Muscle of back (tissue), 13 donors: ENCODE measurements at places on chromosomes 11 and 22.

- no peak for DNase-seq
Measured at GRCh38 chr11:129702410-129703398, 112.9 kb upstream of the TMEM45B start.

- no peak for DNase-seq
Measured at GRCh38 chr22:23239429-23239828, 59.1 kb downstream of the BCR start.

DNA sequence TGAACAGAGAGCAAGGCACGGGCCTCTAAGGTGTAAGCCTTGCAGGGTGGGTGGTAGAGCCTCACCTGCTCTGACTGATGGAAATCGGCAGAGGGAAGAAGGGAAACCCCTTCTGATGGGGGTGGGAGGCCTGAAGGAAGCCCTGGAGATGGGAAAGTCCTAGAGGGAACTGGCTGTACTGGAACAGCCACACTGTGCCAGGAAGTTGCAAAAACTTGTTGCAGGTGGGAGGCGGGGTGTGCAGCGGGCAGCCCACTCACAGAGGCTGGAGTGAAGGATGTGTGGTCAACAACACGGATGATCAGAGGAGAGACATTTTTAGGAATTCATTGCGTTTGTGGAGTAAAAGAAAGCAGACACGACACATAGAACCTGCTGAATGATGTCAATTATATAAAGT lies 91.3 kb downstream of the ZC3H12C start:
- DNase-seq, result no peak

DNA sequence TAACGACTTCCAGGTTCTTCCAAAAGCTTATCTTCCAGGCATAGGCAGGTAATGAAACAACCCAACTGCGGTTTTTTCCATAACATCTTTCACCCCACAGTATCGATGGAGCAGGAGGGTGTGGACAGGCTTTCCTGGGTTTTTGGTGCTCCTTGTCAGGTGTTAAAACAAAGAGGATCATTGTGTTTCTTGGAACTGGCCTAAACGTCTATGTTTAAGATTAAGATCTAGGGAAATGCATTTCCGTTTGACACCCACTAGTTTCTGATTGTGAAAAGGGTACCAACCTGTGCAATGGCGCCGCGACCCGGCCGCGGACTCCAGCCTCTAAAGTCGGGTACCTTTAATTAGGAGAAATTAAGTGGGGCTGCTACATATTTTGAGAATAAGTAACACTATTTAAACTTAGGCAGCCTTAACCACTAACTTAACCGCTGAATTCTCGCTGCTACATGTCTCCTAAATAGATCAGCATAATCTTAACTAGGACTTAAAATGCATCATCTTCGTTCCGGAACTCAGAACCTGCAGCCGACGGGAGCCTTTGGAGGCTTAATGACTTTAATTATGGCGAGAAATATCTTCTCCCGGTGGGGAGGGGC lies 31.5 kb downstream of the C22orf31 start:
- no peak for DNase-seq

DNA sequence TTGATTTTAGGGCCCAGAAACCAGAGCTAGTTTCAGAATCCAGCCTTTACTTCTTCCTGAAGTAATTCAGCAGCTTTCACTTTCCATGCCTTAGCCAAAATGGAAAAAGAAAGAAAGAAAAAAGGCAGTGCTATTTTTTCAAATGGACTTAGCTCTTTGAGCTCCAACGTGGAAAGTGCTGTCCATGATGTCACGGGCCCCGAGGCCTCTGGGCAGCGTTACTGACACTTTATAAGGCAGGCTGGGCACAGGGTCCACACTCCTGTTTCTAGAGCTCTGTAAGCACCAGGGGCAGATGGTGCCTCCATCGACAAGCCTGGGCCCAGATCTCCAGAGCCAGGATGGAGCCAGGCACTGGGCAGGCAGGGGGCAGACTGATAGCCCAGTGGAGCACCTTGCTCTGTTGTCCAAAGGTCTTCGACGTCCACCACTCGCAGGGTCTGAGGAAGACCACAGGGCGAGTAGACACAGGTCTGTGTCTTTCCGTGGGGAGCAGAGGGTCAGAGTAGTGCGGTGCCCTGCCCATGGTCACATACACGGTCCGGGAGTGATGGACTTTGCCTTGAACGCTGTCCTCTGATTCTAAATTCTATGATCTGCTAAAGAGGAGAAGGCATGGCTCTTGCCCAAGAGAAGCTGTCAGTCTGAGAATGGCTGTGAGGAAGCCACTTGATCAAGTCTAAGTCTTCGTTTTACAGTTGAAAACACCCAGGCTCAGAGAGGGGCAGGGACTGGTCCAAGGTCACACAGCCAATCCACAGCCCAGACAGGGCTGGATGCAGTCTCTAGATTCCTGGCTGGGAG lies 22.0 kb upstream of the WNT11 start:
- DNase-seq, result peak; percentile 61
